CD8-positive, alpha-beta memory T cell (primary cell): ENCODE measurements at places on chromosomes 4 and X. TPM values are rescaled to one million over a fixed set of nuclear protein-coding genes. Genes with fewer than 3 reads are reported as not detected.

The GPR173 gene
- not detected for total RNA-seq

The ABCE1 gene
- total RNA-seq, result 179 TPM

The RAB9A gene
- 27.1 TPM for total RNA-seq

The XK gene
- 0.27 TPM for total RNA-seq

The SMR3B gene
- total RNA-seq, result not detected

The CTAG1A gene
- total RNA-seq, result not detected

The HMGB2 gene
- 342 TPM for total RNA-seq

The RFC1 gene
- 82.9 TPM for total RNA-seq

The GPR50 gene
- not detected for total RNA-seq

The RNF150 gene
- not detected for total RNA-seq

The TCEAL6 gene
- not detected for total RNA-seq

The RHOH gene
- 148 TPM for total RNA-seq

The PHF8 gene
- 42.7 TPM for total RNA-seq

The MAGEC2 gene
- not detected for total RNA-seq

The CCDC110 gene
- not detected for total RNA-seq

The TSC22D3 gene
- total RNA-seq, result 47.3 TPM

The SLC2A9 gene
- total RNA-seq, result 3.0 TPM

The IQSEC2 gene
- 0.29 TPM for total RNA-seq
